Stimulated activated naive B cell treated with anti-CD40 and anti-IgM and Interleukin-4, amounts not matched to agents 10 μg/mL and 1 μg/mL and 100 μg/mL, for 72 hours (primary cell): ENCODE measurements at places on chromosomes 7 and 10.

- no peaks in the 10 kb centered on the region for H3K36me3 ChIP-seq
- no peaks in the 10 kb centered on the region for H3K4me1 ChIP-seq
- no peak for DNase-seq
- H3K27me3 ChIP-seq, result no peaks in the 10 kb centered on the region
- H3K27ac ChIP-seq, result no peak overlapping the region
Measured at GRCh38 chr10:1205450-1206030, 149.4 kb downstream of the WDR37 start.

- no peak overlapping the region for H3K4me3 ChIP-seq
- H3K27ac ChIP-seq, result no peak overlapping the region
- H3K36me3 ChIP-seq, result no peaks in the 10 kb centered on the region
- DNase-seq, result no peak
- no peaks in the 10 kb centered on the region for H3K4me1 ChIP-seq
Measured at GRCh38 chr7:147483634-147484292, 1106.8 kb upstream of the C7orf33 start.

DNA sequence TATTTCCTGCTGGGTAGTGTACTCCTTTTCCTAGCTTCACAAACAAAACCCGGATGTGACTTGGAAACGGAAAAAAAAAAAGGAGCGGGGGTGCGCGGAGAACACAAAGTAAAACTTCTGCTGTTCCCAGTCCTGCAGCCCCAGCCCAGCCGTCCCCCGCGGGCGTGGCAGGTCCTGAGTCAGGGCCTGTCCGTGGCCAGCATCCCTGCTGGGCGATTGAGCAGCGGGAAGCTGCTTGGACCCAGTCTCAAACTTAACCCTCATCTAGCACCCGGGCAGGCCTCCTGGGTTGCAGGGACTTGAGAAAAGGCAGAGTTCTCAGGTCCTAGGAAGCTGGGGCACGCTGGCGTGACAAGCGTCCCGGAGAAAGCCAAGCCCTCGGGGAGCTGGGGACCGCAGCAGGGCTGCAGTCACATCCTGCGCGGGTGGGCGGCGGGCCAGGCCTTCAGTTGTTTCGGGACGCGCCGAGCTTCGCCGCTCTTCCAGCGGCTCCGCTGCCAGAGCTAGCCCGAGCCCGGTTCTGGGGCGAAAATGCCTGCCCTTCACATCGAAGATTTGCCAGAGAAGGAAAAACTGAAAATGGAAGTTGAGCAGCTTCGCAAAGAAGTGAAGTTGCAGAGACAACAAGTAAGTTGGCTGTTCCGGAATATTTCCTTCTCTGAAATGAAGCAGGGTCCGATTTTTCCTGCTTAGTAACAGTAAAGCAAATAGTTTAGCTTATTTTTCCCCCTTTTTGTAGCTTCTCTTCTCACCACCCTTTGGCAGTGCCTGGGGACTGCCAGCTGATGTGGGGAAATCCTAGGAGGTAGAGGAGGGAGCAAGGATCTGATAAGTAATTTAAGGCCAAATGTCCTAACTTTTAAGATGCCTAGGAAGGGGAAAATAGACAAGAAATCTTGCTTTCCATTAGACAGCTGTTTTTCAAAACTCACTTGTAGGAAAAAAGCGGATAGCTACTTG is at the start of gene GNG11:
Gene GNG11, plus strand, starts transcription at position 129 of the 960 bp plus-strand sequence. Its CDS starts 403 bp downstream, at position 532.
- no peaks in the 10 kb centered on the region for H3K4me1 ChIP-seq
- H3K36me3 ChIP-seq, result no peaks in the 10 kb centered on the region
- H3K4me3 ChIP-seq, result peak within 1 kb of the TSS; percentile 85
- peaks cover 11% of the 10 kb centered on the region for H3K27me3 ChIP-seq
- H3K27ac ChIP-seq, result peak within 1 kb of the TSS; percentile 77
- peak; percentile 18 for DNase-seq

DNA sequence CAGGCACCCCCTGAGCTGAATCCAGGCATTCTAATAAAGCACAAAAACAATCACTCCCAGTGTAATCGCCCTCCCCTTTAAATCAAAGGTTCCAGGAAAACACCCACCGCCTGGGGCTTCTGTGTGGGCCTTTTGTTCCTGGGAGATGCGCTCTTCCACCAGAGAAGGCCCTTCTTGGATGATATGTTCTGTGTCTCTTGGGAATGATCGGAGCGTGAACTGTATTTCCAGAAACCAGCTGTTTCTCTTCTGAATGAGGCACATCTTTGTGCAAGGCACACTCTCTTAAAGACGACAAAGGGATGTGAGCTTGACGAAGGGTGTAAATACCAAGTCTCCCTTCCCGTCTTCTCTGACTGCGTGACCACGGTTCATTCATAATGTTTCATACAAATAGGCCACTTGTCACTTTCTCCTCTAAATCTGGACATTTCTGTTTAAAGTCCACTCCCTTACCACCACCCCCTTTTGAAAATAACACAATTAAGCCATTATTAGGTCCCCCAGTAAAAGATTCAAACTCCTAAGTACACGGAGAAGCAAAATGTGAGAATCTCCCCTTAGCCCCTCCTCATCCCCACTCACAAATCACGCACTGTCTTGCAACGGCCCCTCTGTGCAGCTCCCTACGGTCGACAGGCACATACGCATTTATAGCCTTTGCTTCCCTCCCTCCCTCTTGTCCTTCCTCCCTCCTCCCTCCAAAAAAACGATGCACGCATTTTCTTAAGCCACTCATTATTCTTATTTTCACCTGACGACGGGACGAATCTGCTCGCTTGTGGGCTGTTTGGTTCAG is 45.6 kb upstream of the ENO4 start:
- H3K36me3 ChIP-seq, result no peaks in the 10 kb centered on the region
- no peaks in the 10 kb centered on the region for H3K4me1 ChIP-seq
- DNase-seq, result no peak
- peaks cover 12% of the 10 kb centered on the region for H3K27me3 ChIP-seq
- no peak overlapping the region for H3K27ac ChIP-seq

DNA sequence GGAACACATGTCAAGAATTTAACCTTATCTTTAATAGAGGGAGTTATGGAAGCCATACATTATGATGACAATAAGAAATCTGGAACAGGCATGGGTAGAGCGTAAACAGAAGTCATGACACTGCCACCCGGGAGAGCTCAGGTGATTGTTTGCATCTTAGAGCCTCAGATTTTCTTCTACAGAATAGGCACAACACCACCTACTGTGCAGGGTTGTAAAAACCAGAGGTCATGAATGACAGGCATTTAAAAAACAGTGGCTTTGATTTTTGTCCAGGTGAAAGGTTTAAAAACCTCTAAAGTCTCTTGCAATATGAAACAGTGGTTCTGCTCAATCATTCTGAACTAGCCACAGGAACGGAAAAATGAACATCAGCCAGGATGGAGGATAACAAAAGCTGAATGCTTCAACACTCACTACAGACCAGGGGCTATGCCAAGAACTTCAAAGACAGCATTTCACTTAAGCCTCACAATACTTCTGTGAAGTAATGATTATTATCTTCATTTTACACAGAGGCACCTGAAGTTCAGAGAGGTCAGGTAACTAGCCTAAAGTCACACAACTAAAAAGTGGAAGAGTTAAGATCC is 123.8 kb downstream of the SLC25A13 start:
- H3K4me1 ChIP-seq, result no peaks in the 10 kb centered on the region
- H3K4me3 ChIP-seq, result no peak overlapping the region
- no peak for DNase-seq
- no peak overlapping the region for H3K27ac ChIP-seq
- peaks cover 36% of the 10 kb centered on the region for H3K36me3 ChIP-seq

- H3K27me3 ChIP-seq, result peaks cover 2% of the 10 kb centered on the region
- no peak overlapping the region for H3K4me3 ChIP-seq
- DNase-seq, result no peak
- H3K27ac ChIP-seq, result no peak overlapping the region
- peaks cover 6% of the 10 kb centered on the region for H3K4me1 ChIP-seq
Measured at GRCh38 chr7:132450188-132450587, 126.1 kb downstream of the PLXNA4 start.

GRCh38 chr7:78130446-78131215 is 332.1 kb downstream of the PHTF2 start:
- H3K4me3 ChIP-seq, result no peak overlapping the region
- H3K4me1 ChIP-seq, result no peaks in the 10 kb centered on the region
- no peak for DNase-seq
- no peaks in the 10 kb centered on the region for H3K36me3 ChIP-seq
- peaks cover 4% of the 10 kb centered on the region for H3K27me3 ChIP-seq

- DNase-seq, result no peak
- peaks cover 3% of the 10 kb centered on the region for H3K27me3 ChIP-seq
- no peaks in the 10 kb centered on the region for H3K4me1 ChIP-seq
- H3K27ac ChIP-seq, result no peak overlapping the region
- H3K36me3 ChIP-seq, result peaks cover 3% of the 10 kb centered on the region
Measured at GRCh38 chr10:44264244-44264643, 120.7 kb downstream of the CXCL12 start.

DNA sequence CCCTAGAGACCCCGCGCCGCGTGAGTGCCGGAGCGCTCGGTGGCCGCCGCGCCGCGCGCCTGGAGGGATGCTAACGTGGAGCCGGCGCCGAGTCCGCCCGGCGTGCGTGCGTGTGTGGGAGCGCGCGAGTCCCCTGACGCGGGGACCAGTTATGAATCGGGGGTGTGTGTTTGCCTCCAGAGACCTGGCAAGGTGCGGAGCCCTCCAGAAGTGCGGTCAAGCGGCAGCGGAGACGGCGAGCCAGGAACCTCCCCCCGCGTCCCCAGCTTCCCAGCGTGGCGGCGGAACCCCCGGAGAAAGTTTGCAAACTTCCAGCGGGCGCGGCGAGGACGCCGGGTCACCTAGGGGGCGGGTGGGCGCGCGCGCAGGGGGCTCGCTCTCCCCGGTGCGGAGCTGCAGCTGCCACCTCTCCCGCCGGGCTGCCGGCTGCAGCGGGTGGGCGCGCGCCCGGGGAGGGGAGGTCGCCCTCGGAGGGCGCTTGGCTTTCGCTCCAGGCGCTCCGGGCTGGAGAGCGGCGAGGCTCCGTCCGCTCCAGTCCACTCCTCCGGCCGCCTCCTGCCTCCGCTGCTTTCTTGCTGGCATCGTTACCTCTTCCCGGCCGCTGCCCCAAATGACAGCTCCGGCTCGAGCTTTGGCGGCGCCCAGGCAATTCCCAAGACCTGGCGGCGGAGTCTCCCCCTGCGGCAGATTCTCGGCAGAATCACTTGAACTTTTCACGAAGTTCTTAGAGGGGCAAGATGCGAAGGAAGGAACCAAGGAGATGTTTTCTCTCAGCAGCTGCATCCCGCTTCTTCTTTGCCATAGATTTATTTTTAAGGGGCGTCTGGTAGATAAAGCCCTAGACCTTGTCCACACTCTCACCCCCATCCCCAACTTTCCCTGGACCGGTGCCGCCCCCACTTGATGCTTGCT is 2.3 kb upstream of the CREB5 start:
- peak overlapping the region; percentile 92 for H3K4me3 ChIP-seq
- DNase-seq, result no peak
- peaks cover 22% of the 10 kb centered on the region for H3K4me1 ChIP-seq
- H3K36me3 ChIP-seq, result peaks cover 3% of the 10 kb centered on the region

DNA sequence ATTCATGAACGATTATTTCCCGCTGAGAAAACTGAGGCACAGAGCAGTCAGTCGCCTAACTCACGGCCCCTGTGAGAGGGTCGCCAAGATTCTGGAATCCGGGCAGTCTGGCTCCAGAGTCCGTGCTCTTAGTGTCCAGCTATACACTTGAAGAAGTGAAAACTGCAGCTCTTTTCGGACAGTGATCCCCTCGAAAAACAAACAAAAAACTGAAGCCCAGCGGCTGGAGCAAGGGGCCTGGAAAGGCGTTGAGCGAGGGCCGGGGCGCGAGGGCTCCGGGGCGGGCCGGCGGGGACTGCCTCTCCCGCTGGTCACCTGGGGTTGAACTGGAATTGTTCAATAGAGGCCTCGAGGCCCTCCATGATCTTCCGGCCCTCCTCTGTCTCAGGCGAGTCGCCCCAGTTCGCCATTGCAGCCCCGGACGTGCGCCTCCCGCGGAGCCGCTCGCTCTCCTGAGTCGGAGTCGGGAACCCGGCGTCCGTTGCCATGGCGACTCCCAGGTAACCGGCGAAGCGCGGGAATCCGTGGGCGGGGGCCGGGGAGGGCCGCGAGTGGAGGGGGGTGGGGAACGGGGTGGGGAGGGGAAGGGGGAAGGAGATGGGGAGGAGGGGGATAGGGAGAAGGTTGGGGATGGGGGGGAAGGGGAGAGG is 881 bp downstream of the C10orf67 start:
- H3K27me3 ChIP-seq, result peaks cover 11% of the 10 kb centered on the region
- H3K27ac ChIP-seq, result peak overlapping the region; percentile 31
- DNase-seq, result no peak
- no peaks in the 10 kb centered on the region for H3K36me3 ChIP-seq
- peaks cover 20% of the 10 kb centered on the region for H3K4me1 ChIP-seq
- peak overlapping the region; percentile 84 for H3K4me3 ChIP-seq

DNA sequence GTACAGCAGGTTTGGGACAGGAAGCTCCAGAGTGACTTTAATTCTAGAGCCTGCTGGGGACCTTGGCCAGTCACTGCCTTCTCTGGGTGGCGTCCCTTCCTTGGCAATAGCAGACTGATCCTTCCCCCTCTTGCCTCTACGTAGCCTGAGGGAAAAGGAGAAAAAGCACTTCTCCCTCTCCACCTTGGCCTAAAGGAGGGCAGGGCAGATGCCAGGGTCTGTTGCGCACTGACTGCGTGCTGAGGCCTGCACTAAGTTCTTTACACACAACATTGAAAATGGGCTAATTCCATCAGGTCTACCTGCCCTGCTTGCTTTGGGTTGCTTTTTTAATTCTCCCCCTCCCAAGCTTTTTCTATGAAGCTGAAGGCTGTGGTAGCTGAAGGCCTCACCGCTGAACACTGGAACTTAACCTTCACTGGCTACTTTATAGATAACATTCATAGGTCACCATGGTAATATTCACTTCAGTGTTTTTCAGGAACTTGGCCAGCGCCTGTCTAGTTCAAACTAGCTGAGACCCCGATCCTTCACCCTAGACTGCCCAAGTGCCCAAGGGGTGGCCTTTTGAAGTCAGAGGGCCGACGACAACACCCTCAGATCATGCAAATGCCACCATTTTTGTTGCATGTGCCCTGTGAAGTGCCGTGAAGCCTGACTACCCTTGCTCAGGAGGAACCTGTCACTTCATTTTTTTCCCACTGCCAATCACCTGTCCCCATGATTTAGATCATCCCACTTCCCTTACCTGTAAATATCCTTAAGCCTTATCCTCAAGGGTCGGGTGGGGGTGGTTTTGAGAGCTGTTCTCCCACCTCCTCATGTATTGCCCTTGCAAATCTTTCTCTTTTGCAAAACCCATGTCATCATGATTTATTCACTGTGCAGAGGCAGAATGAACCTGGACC is 28.7 kb downstream of the PRF1 start:
- no peak overlapping the region for H3K27ac ChIP-seq
- no peaks in the 10 kb centered on the region for H3K27me3 ChIP-seq
- DNase-seq, result no peak
- peaks cover 30% of the 10 kb centered on the region for H3K4me1 ChIP-seq
- no peak overlapping the region for H3K4me3 ChIP-seq
- H3K36me3 ChIP-seq, result no peaks in the 10 kb centered on the region
